ENCODE measurements at places on chromosomes 1 and 21. TPM values are rescaled to one million over a fixed set of nuclear protein-coding genes. Genes with fewer than 3 reads are reported as not detected.

DENND2C gene
- total RNA-seq = 0.79 TPM

NCF2 gene
- not detected for total RNA-seq

OR2M3 gene
- not detected for total RNA-seq

LEMD1 gene
- total RNA-seq = 10.2 TPM

AIRE gene
- total RNA-seq = not detected

RIMS3 gene
- total RNA-seq = 22.9 TPM

FAM110D gene
- 1.2 TPM for total RNA-seq

SPRR2F gene
- not detected for total RNA-seq

TCEA3 gene
- 1.5 TPM for total RNA-seq

GFI1 gene
- total RNA-seq = 0.16 TPM

SPATA1 gene
- 1.5 TPM for total RNA-seq

LRRC38 gene
- not detected for total RNA-seq

FCMR gene
- not detected for total RNA-seq

OR2L8 gene
- not detected for total RNA-seq

REN gene
- not detected for total RNA-seq

AIM2 gene
- total RNA-seq = 3.9 TPM

HSD11B1 gene
- total RNA-seq = not detected

HOOK1 gene
- 2.1 TPM for total RNA-seq

CELF3 gene
- total RNA-seq = 22.0 TPM

SLFNL1 gene
- 0.37 TPM for total RNA-seq

PFKL gene
- total RNA-seq = 96.1 TPM

SDF4 gene
- 93.8 TPM for total RNA-seq

FMO2 gene
- total RNA-seq = not detected

PLA2G4A gene
- total RNA-seq = 5.1 TPM

LCE1A gene
- total RNA-seq = not detected

CDC14A gene
- 16.6 TPM for total RNA-seq

AGMAT gene
- 1.2 TPM for total RNA-seq

PRDM16 gene
- total RNA-seq = 11.7 TPM

COL16A1 gene
- 0.80 TPM for total RNA-seq

CYP4Z1 gene
- total RNA-seq = not detected

UTP11 gene
- 41.2 TPM for total RNA-seq

NECTIN4 gene
- not detected for total RNA-seq

C1orf185 gene
- not detected for total RNA-seq

DSCAM gene
- total RNA-seq = 0.23 TPM

SLC16A1 gene
- total RNA-seq = 113 TPM

IL20 gene
- total RNA-seq = not detected

ITGB2 gene
- total RNA-seq = 0.89 TPM

GJA8 gene
- not detected for total RNA-seq

KANK4 gene
- total RNA-seq = 5.4 TPM

SLAMF9 gene
- total RNA-seq = not detected

NR5A2 gene
- not detected for total RNA-seq

HES2 gene
- total RNA-seq = not detected

TMPRSS2 gene
- total RNA-seq = not detected

RGS4 gene
- total RNA-seq = 0.84 TPM

RGS13 gene
- total RNA-seq = not detected

FBXO2 gene
- total RNA-seq = 0.30 TPM

CFHR5 gene
- total RNA-seq = not detected

STXBP3 gene
- total RNA-seq = 32.2 TPM

AMY1B gene
- total RNA-seq = not detected

SDC3 gene
- 129 TPM for total RNA-seq

ZNF593OS gene
- total RNA-seq = not detected

Data from neural crest cell (in vitro differentiated cells).